ENCODE measurements at places on chromosomes 16 and 17.

- DNase-seq = no peak
These were observed 45.2 kb upstream of the ACSM2B start for GRCh38 chr16:20621406-20621805.

- no peak for DNase-seq
These were observed 61.2 kb downstream of the RAB11FIP4 start for GRCh38 chr17:31452561-31453110.

- no peak for DNase-seq
These were observed 185.9 kb downstream of the C16orf95 start for GRCh38 chr16:87131061-87131995.

DNA sequence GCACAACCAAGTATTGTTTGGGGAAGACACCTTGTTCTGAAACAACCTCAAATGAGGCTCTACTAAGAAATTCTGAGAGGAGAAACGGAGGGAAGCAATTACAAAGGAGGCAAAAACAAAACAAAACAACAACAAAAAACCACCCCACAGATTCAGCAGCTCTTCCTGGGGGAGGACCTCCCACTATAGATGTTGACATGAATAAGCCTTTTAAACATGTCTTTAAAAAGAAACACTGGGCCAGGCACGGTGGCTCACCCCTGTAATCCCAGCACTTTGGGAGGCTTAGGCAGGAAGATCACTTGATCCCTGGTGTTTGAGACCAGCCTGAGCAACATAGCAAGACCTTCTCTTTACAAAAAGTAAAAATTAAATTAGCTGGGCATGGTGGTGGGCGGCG lies 22.6 kb upstream of the JPH3 start:
- no peak for DNase-seq

DNA sequence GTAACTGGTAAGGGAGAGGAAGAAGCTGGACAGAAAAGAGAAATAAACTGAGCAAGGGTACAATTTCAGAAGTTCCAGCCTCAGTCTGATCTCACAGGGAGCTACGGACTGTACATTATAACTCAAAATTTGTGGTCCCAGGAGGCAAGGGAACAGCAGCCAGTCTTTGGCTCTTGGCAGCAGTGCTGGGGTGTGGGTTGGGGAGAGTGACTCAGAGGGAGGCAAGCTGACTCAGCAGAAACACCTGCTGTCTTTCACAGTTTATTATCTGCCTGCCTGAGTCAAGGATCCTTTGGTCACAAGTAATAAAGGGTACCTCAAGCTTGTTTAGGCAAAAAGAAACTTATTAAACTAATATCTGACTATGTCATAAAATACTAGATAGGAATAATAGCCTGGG lies 73.5 kb upstream of the KIF2B start:
- no peak for DNase-seq
